ENCODE measurements at places on chromosomes 5 and 9. TPM values are rescaled to one million over a fixed set of nuclear protein-coding genes. Genes with fewer than 3 reads are reported as not detected.

The NDST1 gene
- 40.0 TPM for polyA plus RNA-seq

The DNAH5 gene
- 0.41 TPM for polyA plus RNA-seq

The STK32A gene
- 25.9 TPM for polyA plus RNA-seq

The ANKRD55 gene
- 0.48 TPM for polyA plus RNA-seq

The GDA gene
- 10.5 TPM for polyA plus RNA-seq

The FOXD4L5 gene
- not detected for polyA plus RNA-seq

The TXN gene
- 235 TPM for polyA plus RNA-seq

The PCDHGA11 gene
- polyA plus RNA-seq = 1.6 TPM

The LSM11 gene
- polyA plus RNA-seq = 6.1 TPM

The PCDHGA1 gene
- polyA plus RNA-seq = 4.9 TPM

The SEC61B gene
- 249 TPM for polyA plus RNA-seq

The TPPP gene
- 110 TPM for polyA plus RNA-seq

The DMRT2 gene
- 4.2 TPM for polyA plus RNA-seq

The CKS2 gene
- polyA plus RNA-seq = 220 TPM

The PDGFRB gene
- polyA plus RNA-seq = 32.0 TPM

The VDAC1 gene
- 174 TPM for polyA plus RNA-seq

The DDX46 gene
- polyA plus RNA-seq = 36.0 TPM

The KCNV2 gene
- not detected for polyA plus RNA-seq

The NSG2 gene
- 32.7 TPM for polyA plus RNA-seq

The PAX5 gene
- 18.7 TPM for polyA plus RNA-seq

The CDK9 gene
- 68.6 TPM for polyA plus RNA-seq

The SPINK9 gene
- not detected for polyA plus RNA-seq

The KIAA0825 gene
- 0.85 TPM for polyA plus RNA-seq

The PCDHB16 gene
- polyA plus RNA-seq = 20.5 TPM

The PCDHGC3 gene
- polyA plus RNA-seq = 246 TPM

The BTNL3 gene
- not detected for polyA plus RNA-seq

The PCDHB5 gene
- polyA plus RNA-seq = 57.4 TPM

The PCDHGA4 gene
- polyA plus RNA-seq = 3.9 TPM

The POU5F2 gene
- polyA plus RNA-seq = not detected

The NIPAL4 gene
- 4.3 TPM for polyA plus RNA-seq

The CYSRT1 gene
- 0.93 TPM for polyA plus RNA-seq

The SLCO6A1 gene
- not detected for polyA plus RNA-seq

The PCYOX1L gene
- polyA plus RNA-seq = 11.6 TPM

The HAND1 gene
- polyA plus RNA-seq = not detected

The TERT gene
- polyA plus RNA-seq = 0.36 TPM

The PTRH1 gene
- polyA plus RNA-seq = 16.8 TPM

The FAM193B gene
- 21.6 TPM for polyA plus RNA-seq

The PPP2R2B gene
- 36.2 TPM for polyA plus RNA-seq

The SLCO4C1 gene
- 0.12 TPM for polyA plus RNA-seq

The MEIKIN gene
- not detected for polyA plus RNA-seq
